Myometrial cell (primary cell): ENCODE measurements at places on chromosomes 1 and 21. TPM values are rescaled to one million over a fixed set of nuclear protein-coding genes. Genes with fewer than 3 reads are reported as not detected.

FCRL3 gene
- total RNA-seq, result not detected in 2 replicates

SLAMF9 gene
- not detected in 2 replicates for total RNA-seq

CR1L gene
- total RNA-seq, result not detected in 2 replicates

OR14K1 gene
- total RNA-seq, result not detected in 2 replicates

NUDT4B gene
- total RNA-seq, result 11.2 and 20.7 TPM in 2 replicates

ERG gene
- not detected in 2 replicates for total RNA-seq

TRIM67 gene
- total RNA-seq, result not detected in 2 replicates

ARTN gene
- not detected in 2 replicates for total RNA-seq

KLF17 gene
- total RNA-seq, result under 0.01 TPM in 1 of 2 replicates, not detected in the other

SPRR3 gene
- not detected in 2 replicates for total RNA-seq

HPCA gene
- 0.29 TPM in 1 of 2 replicates, not detected in the other for total RNA-seq

OR2T29 gene
- total RNA-seq, result not detected in 2 replicates

RGS5 gene
- 1.4 and 4.4 TPM in 2 replicates for total RNA-seq

LENEP gene
- not detected in 2 replicates for total RNA-seq

PLEKHM2 gene
- total RNA-seq, result 35.2 and 46.8 TPM in 2 replicates

LAD1 gene
- not detected in 2 replicates for total RNA-seq

KISS1 gene
- total RNA-seq, result 0.18 TPM in 1 of 2 replicates, not detected in the other

LCE1B gene
- not detected in 2 replicates for total RNA-seq

IL19 gene
- not detected in 2 replicates for total RNA-seq

BRINP3 gene
- not detected in 2 replicates for total RNA-seq

LAMC1 gene
- total RNA-seq, result 192 and 217 TPM in 2 replicates

TMPRSS2 gene
- not detected in 2 replicates for total RNA-seq

IVL gene
- not detected in 2 replicates for total RNA-seq

SNX7 gene
- 25.5 and 31.4 TPM in 2 replicates for total RNA-seq

TBX19 gene
- total RNA-seq, result 0.29 and 1.1 TPM in 2 replicates

CD1E gene
- total RNA-seq, result not detected in 2 replicates

ELAPOR1 gene
- 0.18 and 0.29 TPM in 2 replicates for total RNA-seq
